Cerebellar nuclear complex (tissue), 1 donor: ENCODE measurements at places on chromosomes 2 and 18.

DNA sequence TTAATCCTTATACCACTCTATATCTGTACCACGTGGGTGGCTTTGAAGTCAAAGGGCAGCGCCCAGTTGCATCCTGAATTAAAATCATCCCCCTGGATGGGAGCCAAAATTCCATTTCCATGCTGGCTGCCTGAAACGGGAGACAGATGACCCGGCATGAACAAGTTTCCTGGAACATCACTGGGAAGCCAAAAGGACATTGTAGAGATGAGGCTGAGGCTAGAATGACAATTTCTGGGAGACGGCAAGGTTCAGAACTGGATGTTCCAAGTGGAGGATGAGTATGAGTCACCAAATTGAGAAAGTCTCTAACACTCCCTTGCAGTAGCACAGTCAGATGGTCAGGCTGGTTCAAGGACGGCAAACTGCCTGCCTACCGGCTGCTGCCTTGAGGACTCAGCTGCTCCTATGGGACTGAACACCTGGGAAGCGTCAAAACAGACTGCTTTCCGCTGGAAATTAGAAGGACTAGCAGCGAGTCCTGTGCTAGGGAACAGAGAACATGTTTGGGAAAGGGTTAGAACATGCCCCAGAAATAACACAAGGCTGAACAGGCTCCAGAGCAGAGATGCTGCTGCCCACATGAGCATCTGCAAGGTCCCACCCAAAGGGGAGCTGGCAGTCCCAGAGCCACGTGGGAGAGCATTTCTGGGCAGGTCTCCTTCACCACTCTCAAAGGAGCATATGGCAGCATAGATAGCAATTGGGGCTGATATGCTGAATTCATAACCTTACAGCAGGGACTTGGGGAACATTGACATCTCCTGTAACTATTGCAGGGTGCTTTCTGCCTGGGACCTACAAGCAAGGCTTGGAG is 32.0 kb downstream of the YPEL5 start:
- DNase-seq, result no peak

GRCh38 chr2:191942739-191943103 is 95.8 kb upstream of the CAVIN2 start:
- no peak for DNase-seq

- DNase-seq, result no peak
Measured at GRCh38 chr2:177547772-177548171, 155.2 kb downstream of the AGPS start.

DNA sequence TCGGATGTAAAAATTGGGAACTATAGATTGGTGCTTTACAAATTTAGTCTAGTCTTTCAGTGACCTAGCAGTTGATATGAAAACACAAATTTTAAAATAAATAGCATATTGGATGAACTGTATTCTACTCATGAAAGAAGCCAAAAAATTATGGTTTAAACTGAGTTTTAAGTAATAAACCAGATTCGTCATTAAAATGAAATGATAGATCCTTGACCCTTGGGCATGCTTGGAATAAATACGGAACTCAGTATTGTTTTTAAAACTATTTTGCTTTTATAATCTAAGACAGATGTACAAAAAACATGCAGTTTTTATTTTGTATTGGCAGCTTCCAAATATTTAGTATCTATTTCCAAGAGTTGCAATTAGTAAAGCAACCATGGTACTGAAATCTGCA is 34.6 kb upstream of the TBR1 start:
- DNase-seq, result no peak

DNA sequence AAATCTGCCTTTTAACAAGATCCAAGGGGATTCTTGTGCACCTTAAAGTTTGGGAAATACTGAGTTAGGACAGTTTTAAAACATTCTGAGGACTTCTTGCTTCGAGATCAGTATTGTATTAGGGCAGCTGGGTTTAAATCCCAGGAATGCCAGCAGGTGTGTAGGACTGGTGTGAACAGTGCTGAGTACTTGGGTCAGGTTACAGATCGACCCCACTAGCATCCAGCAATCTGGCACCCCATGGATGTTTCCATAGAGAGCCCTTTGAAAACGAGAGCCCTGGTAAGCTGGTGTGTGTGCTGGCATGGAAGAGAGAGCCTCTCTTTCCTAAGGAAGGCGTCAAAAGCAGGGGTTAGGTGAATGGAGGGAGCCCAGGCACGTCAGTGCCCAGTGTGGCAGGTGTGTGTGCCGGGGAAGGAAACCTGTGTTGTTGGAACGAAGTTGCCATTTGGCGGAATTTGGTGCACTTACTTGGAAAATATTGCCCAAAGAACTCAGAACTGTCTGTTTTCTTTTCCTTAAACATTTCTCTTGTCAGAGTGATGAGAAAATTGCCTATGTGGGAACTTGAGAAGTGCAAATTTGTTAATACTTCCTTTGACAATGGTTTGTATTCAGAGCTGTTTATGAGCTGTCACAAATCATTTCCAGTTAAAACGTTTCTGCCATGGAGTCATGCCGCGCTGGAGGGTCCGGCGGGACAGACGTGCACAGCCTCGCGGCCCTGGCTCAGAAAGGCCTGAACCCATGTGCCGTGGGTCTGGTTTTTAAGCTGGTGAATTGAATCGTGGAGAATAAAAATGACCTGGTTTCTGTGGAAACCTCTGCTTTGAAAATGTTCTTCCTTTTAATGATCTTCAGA is 38.1 kb downstream of the LDLRAD4 start:
- DNase-seq, result no peak

- no peak for DNase-seq
Measured at GRCh38 chr2:189440644-189440946, 679 bp upstream of the WDR75 start.

DNA sequence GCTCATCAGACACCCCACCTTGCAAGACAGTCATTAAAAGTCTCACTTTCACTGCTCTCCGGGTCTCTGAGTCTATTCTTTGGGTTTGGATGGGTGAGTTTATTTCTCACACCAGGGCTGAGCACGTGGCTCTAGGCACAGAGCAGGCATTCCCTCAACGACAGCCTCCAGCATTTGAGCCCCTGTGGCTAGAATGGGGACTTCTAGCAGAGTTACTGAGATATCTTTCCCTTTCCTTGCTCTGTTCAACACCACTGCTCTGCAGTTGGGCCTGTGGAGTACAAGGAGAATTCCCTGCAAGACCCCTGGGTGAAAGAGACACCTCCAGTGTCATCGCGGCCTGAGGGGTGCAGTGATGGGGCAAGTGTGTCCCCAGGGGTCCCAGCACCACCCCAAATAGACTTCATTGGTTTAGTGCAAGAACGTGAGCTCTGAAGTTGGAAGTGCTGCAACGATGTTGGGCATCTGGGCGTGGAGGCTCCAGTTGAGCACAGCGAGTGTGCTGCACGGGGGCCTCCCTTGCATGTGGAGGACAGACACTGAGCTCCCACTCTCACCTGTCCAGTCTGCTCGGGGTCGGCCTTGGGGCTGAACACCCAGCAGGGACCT is 184.1 kb upstream of the HS6ST1 start:
- DNase-seq, result no peak

DNA sequence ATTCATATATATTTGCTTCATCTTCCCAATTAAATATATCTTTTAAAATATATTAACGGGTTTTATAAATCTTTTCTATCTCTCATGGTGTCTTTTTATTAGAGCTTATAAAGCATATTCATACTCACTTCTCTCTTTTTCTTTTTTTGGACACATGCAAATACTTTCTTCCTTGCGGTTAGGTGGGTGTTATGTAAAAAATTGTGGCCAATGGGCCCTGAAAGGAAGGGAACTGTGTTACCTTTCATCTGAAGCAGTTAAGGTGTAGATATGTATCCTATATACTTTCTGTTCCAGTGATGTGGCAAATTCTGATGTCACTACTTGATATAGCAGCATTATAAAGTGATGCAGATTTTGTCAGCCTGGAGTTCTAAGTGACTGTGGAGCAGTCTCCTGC is 714.5 kb downstream of the PLCL1 start:
- DNase-seq, result no peak

DNA sequence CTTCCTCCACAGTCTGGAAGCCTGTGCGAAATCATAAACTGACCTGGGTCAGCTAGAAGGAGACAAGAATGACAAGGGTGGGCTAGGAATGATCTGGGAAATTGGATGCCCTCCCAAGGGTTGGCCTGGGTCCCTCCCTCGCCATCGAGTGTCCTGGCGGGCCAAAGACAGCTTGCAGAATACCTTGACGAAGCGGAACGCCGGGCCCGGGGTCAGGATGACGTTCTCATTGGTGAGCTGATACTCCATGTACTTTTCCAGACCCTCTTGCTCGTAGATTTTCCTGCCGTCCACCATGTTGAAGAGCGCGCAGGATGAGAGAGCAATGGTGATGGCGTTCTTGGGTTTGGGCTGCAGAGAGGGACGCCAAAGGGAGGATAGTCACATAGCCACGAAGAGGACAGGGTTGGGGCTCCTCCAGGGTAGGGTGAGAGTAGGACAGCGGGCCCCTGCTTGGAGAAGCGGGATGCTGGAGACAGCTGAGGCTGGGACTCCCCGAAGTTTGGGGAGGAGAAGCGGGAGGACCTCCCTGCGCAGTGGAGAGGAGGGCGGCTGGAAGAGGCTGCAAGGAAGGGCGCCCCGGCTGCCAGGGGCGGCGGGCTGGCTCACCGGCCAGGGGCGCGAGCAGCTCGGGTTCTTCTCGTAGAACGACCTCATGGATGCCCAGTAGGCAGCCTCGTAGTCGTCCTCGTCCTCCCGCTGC is 5.3 kb downstream of the NT5C1B start:
- no peak for DNase-seq

- no peak for DNase-seq
Measured at GRCh38 chr2:108324531-108325255, 36.0 kb downstream of the SULT1C2 start.

DNA sequence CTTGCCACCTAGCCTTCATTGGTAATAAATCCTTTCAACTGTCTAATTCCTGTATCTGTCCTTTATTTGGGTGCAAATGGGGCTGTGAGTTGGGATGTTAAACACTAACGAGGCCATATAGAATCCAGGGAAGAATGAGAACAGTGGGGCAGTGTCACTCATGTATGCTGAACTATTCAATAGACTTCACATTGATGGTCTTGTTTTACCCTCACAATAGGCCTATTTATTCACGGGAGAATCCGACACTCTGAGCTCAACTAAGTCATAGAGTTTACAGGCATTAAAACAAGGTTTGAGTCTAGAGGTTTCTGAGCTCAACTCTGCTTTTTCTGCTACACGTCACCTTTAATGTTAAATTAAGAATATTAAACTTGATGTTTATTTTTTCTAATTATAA is 421.6 kb downstream of the SOX11 start:
- no peak for DNase-seq

DNA sequence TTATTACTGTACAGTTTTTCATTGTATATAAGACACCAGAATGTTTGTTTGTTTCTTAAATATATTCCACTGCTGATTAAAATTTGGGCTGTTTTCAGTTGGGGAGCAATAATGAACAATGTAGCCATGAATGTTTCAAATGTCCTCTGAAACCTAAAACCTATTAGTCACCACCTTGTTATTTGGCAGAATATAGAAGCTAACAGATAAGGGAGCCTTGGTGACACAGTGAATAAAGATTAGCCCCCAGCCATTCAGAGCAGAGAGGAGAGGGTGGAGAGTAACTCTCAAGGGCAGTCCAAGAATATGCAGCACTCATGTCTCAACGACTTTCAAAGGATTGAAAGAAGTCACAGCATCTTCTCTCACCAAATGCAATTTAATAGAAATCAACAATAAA is 43.1 kb upstream of the ATP8B1 start:
- no peak for DNase-seq

GRCh38 chr2:191636235-191636543 is 41.7 kb upstream of the NABP1 start:
- no peak for DNase-seq

DNA sequence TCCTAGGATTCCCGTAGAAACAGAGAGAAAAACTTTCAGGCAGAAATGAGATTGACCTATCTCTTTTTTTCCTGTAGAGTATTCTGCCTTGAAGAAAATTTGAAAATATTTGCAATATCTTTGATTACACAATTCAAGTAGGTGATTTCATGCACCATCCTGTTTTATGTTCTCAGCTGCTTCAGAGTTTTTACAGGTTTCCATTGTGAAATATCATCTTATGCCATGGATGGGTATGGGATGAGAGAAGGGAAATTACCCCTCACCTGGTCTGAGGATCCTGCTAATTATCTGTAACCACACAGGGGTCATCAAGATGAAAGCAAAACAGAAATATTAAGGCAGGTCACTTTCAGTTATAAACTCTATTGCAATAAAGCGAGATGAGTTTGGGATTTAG is 264.8 kb downstream of the TXNL1 start:
- no peak for DNase-seq

- no peak for DNase-seq
Measured at GRCh38 chr2:113341191-113341869, 62.6 kb upstream of the PAX8 start.

GRCh38 chr2:65636813-65637483 is 204.5 kb upstream of the SPRED2 start:
- no peak for DNase-seq

DNA sequence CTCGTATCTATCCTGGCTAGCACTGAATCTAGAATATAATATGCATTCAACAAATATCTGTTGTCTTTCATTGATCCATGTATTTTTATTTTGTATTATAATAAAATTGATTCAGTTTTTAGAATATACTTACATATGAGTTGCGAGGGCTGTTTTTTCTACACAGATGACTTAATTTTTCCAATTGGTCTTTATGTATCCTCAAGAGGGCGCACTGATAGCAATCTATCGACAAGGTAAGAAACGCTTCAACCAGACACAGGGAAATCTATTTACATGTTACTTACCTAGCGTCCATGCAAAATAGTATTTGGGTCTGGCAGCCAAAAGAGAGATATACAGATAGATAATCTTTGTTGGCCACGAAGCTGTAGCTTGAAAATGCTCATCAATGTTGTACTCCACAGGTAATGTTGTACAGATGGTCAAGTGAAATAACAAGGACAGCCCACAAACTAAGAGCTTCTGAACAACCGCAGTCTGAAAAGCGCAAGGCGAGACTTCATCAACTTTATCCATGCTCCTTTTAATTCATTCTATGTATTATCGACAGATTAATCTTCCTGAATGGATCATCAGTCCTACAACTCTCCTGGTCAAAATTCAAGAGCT is 35.5 kb upstream of the KIDINS220 start:
- DNase-seq, result no peak

DNA sequence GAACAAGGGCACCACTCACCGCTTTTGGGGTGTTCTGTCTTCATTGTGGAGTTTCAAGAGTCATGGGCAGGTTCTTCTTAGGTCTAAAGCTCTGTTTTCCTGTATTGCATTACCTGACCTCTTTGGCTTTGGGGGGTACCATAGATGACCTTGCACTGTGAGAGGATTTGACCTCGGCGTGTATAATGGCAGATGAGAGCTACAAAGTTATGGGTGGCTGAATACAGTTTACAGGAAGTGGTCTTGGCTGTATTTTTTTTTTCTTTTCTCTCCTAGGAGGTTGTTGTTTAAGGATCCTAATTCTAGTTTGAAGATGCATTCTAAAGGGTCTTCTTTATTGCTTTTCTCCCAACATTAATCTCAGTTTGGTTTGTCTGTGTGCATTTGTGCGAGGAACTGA is 11.5 kb downstream of the GAL3ST2 start:
- DNase-seq, result no peak

DNA sequence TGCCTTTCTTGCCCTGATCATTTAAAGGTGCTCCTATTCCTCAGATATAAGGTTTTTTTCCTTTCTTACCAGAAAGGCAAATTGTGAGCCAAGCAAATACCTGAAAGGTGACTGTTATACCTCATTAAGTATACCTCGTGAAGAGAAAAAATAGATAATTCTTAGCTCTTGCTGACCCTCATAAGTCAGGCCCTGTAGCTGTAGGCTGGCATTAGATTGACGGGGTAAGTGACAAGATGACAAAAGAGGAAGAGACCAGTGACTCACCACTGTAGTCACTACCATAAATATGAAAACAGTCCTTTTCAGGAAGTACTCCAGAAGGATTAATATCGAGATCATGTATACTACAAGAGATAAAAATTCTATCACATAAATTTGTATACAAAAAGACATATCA is 104.6 kb downstream of the PTPN4 start:
- no peak for DNase-seq
